ENCODE measurements at places on chromosomes 4 and X.

- no peak for DNase-seq
These were observed at the start of gene EPGN for GRCh38 chr4:74308215-74308614. Gene EPGN, plus strand, starts transcription at chr4:74308470. Its CDS starts 64 bp downstream, at chr4:74308534.

GRCh38 chrX:152822383-152823086, 8.0 kb downstream of the CETN2 start:
- no peak for DNase-seq

DNA sequence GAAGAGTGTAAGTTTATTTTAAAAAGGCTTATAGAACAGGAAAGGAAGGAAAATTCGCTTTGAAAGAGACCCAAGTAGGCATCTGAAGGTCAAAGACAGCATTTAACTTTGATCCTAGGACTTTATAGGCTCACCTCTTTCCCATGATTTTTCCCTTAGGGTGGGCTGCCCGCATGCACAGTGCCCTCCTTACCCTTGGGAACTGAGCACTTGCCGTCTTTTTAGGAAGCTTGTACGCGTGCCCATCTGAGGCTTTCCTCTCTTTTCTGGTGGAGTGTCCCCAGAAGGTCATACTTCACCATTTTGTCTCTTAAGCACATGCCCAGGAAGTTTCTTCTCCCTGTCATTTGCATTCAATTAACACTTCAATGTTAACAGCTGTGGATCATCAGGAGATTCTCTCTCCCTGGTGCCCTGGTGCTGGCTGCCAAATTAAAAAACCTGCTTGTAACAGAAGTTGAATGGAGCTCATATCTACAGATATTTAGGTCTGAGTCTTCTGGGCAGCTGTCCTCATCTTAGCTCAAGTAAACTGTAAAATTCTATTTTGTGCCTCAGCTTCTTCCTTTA, 38.4 kb upstream of the IL9R start:
- DNase-seq: no peak

- no peak for DNase-seq
These were observed 29.9 kb downstream of the CASP6 start for GRCh38 chr4:109673303-109673702.

- no peak for DNase-seq
These were observed 145.0 kb upstream of the AADAT start for GRCh38 chr4:170234800-170235199.

Measured in effector memory CD4-positive, alpha-beta T cell (primary cell).